ENCODE measurements at places on chromosomes 12 and 14.

DNA sequence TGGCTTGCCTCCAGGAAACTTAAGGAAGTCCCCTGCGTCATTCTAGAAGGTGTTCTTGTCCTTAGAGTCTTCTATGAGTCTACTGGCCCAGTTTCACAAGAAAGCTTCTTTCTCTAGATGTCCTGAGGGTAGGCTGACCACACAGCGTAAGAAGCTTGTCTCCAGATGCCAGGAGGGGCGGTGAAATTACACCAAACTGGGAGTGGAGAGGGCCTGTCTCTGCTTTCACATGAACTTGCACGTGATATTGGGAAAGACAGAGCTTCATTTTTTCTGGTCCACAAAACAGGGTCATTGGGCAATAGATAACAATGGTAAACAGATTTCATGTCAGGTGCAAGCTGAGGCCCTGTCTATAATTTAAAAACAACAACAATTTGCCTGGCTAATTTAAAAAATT is 85.7 kb upstream of the TBX3 start:
- H3K4me3 ChIP-seq = no peak overlapping the region
- no peaks in the 10 kb centered on the region for H3K27me3 ChIP-seq
- H3K27ac ChIP-seq = no peak overlapping the region
- no peaks in the 10 kb centered on the region for H3K36me3 ChIP-seq
- no peak for DNase-seq
- no peaks in the 10 kb centered on the region for H3K4me1 ChIP-seq

- no peaks in the 10 kb centered on the region for H3K36me3 ChIP-seq
- no peak overlapping the region for H3K4me3 ChIP-seq
- no peak for DNase-seq
- H3K27me3 ChIP-seq = no peaks in the 10 kb centered on the region
These were observed 28.6 kb downstream of the KRT76 start for GRCh38 chr12:52748578-52748977.

- H3K27ac ChIP-seq = no peak overlapping the region
- H3K27me3 ChIP-seq = no peaks in the 10 kb centered on the region
- no peaks in the 10 kb centered on the region for H3K4me1 ChIP-seq
- H3K4me3 ChIP-seq = no peak overlapping the region
- no peak for DNase-seq
These were observed 86.4 kb downstream of the RFX4 start for GRCh38 chr12:106669216-106669615.

DNA sequence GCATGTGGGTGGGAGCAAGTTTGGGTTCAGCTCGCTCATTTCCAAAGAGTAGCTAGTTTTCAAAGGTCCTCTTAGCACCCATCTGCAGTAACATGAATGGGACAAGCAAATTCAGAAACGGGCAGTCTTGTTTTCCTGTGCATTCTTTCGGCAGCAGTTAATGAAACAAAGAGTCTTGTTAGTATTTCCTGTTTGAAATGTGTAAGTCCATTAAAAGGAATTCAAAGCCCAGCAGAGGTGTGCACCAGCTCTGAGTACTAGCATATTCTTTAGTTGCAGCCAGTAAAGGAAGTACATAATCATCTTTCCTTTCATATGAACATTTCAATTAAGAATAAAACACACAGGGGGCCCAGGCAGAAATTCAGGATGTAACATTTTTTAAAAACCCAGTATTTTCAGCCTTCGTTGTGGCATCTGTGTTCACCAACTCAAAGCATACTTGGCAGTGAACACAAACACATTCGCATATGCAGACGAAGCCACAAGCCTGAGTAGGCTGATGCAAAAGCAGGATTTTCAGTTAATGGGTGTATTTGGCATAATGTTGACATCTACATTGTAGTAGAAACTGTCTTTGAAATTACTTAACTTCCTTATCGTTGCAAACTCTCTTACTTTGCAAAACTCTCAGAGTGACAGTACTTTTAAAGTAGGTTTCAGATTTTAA is 570.0 kb upstream of the FLRT2 start:
- H3K4me1 ChIP-seq = no peaks in the 10 kb centered on the region
- no peaks in the 10 kb centered on the region for H3K27me3 ChIP-seq
- no peak overlapping the region for H3K27ac ChIP-seq
- H3K4me3 ChIP-seq = no peak overlapping the region
- no peak for DNase-seq
- H3K36me3 ChIP-seq = no peaks in the 10 kb centered on the region

GRCh38 chr12:132651444-132652100 is 33.0 kb downstream of the P2RX2 start:
- no peaks in the 10 kb centered on the region for H3K36me3 ChIP-seq
- no peak for DNase-seq
- H3K4me3 ChIP-seq = no peak overlapping the region
- H3K27me3 ChIP-seq = no peaks in the 10 kb centered on the region
- no peak overlapping the region for H3K27ac ChIP-seq
- no peaks in the 10 kb centered on the region for H3K4me1 ChIP-seq

GRCh38 chr12:122028905-122029560 is 7.3 kb downstream of the BCL7A start:
- H3K27me3 ChIP-seq = peaks cover 3% of the 10 kb centered on the region
- no peaks in the 10 kb centered on the region for H3K36me3 ChIP-seq
- no peak overlapping the region for H3K4me3 ChIP-seq
- DNase-seq = no peak
- H3K27ac ChIP-seq = no peak overlapping the region
- peaks cover 22% of the 10 kb centered on the region for H3K4me1 ChIP-seq

GRCh38 chr12:117064596-117064995 is 34.6 kb downstream of the TESC start:
- H3K27me3 ChIP-seq = no peaks in the 10 kb centered on the region
- no peak overlapping the region for H3K4me3 ChIP-seq
- peaks cover 3% of the 10 kb centered on the region for H3K4me1 ChIP-seq
- DNase-seq = no peak

GRCh38 chr12:32390572-32391219 is 8.7 kb upstream of the FGD4 start:
- DNase-seq = no peak
- H3K4me3 ChIP-seq = peak overlapping the region; percentile 34
- no peaks in the 10 kb centered on the region for H3K27me3 ChIP-seq
- no peak overlapping the region for H3K27ac ChIP-seq
- no peaks in the 10 kb centered on the region for H3K36me3 ChIP-seq

DNA sequence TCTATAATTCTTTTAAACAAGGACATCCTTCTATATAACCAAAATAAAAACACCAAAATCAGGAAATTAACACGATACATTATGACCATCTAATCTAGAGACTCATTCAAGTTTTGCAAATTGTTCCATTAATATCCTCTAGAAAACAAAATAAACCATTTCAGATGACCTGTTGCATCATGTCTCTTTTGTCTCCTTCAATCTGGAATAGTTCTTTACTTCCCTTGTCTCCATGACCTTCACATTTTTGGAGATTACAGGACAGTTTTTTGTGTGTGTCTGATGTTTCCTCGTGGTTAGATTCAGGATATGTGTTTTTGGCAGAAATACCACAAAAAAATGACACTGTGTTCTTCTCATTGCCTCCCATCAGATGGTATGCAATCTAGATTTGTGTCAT is 12.5 kb upstream of the DCAF4 start:
- no peaks in the 10 kb centered on the region for H3K4me1 ChIP-seq
- no peaks in the 10 kb centered on the region for H3K36me3 ChIP-seq
- no peak overlapping the region for H3K27ac ChIP-seq
- no peaks in the 10 kb centered on the region for H3K27me3 ChIP-seq

DNA sequence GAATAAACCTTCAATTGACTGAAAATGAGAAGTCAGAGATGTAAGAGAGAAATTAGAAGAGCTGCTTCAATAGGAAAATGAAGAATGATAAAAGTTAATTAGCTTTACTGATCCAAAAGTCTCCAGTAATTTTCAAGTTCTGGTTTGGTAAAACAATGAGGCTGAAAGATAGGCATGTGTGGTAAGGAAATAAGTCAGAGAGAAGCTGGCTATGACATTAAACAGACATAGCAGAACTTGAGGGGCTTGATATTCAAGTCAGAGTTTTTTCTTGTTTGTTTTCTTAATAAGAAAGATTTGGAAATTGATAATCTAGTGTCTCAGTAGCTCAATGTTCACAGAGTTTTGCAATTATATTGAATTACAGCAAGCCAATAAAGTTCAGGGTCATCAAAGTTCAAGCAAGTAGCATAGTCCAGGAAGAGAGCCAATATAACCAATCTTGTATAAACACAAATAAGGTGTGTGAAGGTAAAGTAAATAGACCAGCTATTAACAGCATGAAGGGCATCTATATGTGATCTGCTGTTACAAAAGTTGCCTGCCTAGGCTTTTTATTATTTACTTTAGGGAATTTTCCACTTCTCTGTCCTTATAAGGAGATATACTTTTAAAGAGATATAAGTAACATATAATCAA is 1111.5 kb downstream of the TRHDE start:
- H3K36me3 ChIP-seq = no peaks in the 10 kb centered on the region
- H3K4me3 ChIP-seq = no peak overlapping the region
- no peak for DNase-seq

DNA sequence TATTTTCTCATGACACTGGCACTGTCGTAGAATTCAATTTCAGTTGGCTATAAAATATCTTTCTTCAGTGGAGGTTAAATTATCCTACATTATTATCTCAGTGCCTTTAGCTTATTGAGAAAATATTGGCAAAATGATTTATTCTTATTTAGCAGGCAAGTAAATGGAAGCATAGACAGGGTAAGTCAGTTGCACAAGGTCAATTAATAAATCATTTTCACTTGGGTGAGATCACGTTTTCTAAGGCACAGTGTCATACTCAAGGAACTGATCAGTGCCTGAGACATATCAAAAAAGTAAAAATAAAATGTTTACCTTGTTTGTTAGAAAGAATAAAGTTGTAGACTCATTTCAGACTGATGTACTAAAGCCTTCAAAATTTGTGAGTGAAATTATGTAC is 95.0 kb downstream of the ACSS3 start:
- no peaks in the 10 kb centered on the region for H3K27me3 ChIP-seq
- no peaks in the 10 kb centered on the region for H3K36me3 ChIP-seq
- DNase-seq = no peak
- no peak overlapping the region for H3K4me3 ChIP-seq
- no peaks in the 10 kb centered on the region for H3K4me1 ChIP-seq

DNA sequence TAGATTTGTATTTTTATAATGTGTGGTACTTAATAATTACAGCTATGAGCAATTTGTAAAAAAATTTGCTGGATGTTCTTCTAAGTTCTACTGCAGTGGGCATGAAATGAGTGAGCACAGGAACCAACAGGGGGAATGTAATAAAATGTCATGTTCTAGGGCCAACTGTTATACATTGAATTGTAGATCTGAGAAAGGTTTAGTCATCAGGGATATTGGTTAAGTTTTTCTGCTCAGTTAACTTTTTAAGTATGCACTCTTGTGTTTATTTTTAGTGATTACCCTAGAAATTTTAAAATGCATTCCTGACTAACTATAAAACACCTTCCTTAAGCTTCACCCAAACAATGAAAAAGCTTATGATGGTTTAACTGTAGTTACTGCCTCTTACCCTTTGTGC is 101.8 kb downstream of the CAND1 start:
- no peaks in the 10 kb centered on the region for H3K4me1 ChIP-seq
- no peaks in the 10 kb centered on the region for H3K27me3 ChIP-seq
- no peaks in the 10 kb centered on the region for H3K36me3 ChIP-seq
- no peak overlapping the region for H3K4me3 ChIP-seq
- no peak overlapping the region for H3K27ac ChIP-seq

GRCh38 chr12:107331912-107332311 is 238.6 kb upstream of the CRY1 start:
- DNase-seq = no peak
- H3K4me1 ChIP-seq = peaks cover 9% of the 10 kb centered on the region
- H3K27ac ChIP-seq = no peak overlapping the region

DNA sequence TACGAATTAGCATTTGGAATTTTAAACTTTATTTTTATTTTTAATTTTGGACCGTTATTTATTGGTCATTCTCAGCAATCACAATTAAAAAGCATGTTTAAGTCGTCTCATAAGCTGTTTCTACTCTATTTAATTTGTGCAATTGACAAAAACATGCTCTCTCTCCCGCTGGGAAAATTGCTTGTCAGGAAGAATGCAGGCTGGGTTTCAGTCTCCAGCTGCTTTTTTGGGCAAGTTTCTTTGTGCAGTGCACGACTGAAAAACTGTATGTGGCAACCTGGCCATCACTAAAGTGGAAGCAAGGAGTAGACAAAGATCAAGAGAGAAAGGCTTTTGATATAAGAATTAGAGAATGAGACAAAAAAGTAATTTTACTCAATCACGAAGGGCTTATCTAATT is 941.5 kb upstream of the MDGA2 start:
- H3K27me3 ChIP-seq = no peaks in the 10 kb centered on the region
- no peak overlapping the region for H3K4me3 ChIP-seq
- no peaks in the 10 kb centered on the region for H3K36me3 ChIP-seq
- DNase-seq = no peak
- H3K27ac ChIP-seq = no peak overlapping the region

DNA sequence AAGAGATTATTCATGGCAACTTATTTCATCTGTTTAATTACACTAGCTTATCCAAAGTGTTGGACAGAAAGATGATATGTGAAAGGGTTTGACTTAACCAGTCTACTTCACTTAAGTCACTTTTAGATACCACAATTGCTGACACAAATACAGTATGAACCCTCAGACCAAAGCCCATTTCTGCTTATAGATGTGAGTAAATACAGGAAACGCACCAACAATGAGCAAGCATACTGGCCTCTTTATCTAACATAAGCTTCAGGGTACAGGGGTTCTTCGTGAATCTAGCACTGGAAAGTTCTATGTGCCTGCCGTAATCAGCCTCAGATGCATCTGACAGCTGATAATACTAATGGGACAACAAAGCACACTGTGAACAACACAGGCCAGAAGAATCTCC is 209.6 kb downstream of the MED13L start:
- no peak overlapping the region for H3K4me3 ChIP-seq
- DNase-seq = no peak
- peaks cover 3% of the 10 kb centered on the region for H3K4me1 ChIP-seq

- DNase-seq = no peak
- H3K27me3 ChIP-seq = no peaks in the 10 kb centered on the region
- H3K4me1 ChIP-seq = no peaks in the 10 kb centered on the region
- H3K36me3 ChIP-seq = no peaks in the 10 kb centered on the region
- H3K27ac ChIP-seq = no peak overlapping the region
- H3K4me3 ChIP-seq = no peak overlapping the region
These were observed 55.4 kb downstream of the GRIP1 start for GRCh38 chr12:66623455-66623854.

- DNase-seq = no peak
- H3K4me3 ChIP-seq = no peak overlapping the region
- no peaks in the 10 kb centered on the region for H3K36me3 ChIP-seq
- H3K27ac ChIP-seq = no peak overlapping the region
- H3K4me1 ChIP-seq = no peaks in the 10 kb centered on the region
- no peaks in the 10 kb centered on the region for H3K27me3 ChIP-seq
These were observed 174.4 kb downstream of the ALG10B start for GRCh38 chr12:38490941-38491340.

DNA sequence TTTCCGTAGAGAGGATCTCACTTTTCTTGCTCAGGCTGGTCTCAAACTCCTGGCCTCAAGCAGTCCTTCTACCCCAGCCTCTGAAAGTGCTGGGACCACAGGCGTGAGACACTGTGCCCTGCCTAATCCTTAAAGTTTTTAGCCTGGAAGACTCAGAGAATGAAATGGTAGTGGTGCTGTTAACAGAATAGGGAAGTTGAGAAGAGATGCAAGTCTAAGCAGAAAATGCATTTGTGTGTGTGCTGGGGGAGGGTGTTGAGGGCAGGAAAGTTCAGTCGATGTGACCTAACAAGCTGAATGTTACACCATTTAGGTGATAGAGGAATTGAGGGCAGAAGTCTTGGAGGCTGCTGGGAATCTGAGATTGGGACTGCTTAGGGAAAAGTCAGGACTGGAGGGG is 6.9 kb upstream of the TUBA1A start:
- peaks cover under 1% of the 10 kb centered on the region for H3K4me1 ChIP-seq
- DNase-seq = no peak
- H3K4me3 ChIP-seq = no peak overlapping the region

- no peak overlapping the region for H3K27ac ChIP-seq
- no peak overlapping the region for H3K4me3 ChIP-seq
- no peaks in the 10 kb centered on the region for H3K27me3 ChIP-seq
- H3K36me3 ChIP-seq = no peaks in the 10 kb centered on the region
These were observed 125.6 kb upstream of the MYL2 start for GRCh38 chr12:111045941-111046340.
